Stimulated activated naive B cell treated with anti-CD40 and anti-IgM and Interleukin-4, amounts not matched to agents 10 μg/mL and 1 μg/mL and 100 μg/mL, for 72 hours (primary cell): ENCODE measurements at places on chromosomes 11 and 22.

- DNase-seq: no peak
Measured at GRCh38 chr11:8681837-8682302, 595 bp downstream of the TRIM66 start.

- no peak for DNase-seq
Measured at GRCh38 chr11:123483058-123483457, 53.0 kb downstream of the GRAMD1B start.

- no peak for DNase-seq
Measured at GRCh38 chr11:115848080-115848479, 343.9 kb upstream of the CADM1 start.

GRCh38 chr22:30610299-30610698 lies 3.3 kb downstream of the TCN2 start:
- DNase-seq: no peak

- DNase-seq: no peak
Measured at GRCh38 chr11:123450623-123451022, 20.6 kb downstream of the GRAMD1B start.

- DNase-seq: no peak
Measured at GRCh38 chr22:41261541-41262249, 21.0 kb upstream of the CHADL start.

GRCh38 chr11:118619444-118620197 lies 12.2 kb downstream of the PHLDB1 start:
- no peak for DNase-seq

- DNase-seq: no peak
Measured at GRCh38 chr11:117976445-117976844, 9.7 kb upstream of the IL10RA start.

DNA sequence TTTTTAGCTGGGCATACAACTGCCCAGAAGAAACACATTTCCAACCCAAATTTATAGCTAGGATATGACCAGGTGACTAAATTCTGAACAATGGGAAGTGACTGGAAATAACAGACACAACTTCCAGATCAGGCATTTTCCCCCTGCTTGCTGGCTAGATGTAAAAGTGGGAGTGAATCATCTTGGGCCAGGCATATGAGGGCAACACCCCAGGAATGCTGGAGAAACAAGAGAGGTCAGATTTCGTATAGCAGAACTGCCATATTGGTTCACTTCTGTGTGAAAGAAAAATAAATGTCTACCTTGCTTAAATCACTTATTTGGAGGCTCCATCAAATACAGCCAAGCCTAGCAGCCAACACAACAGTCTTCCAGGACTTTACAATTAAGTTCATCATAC lies 7.4 kb downstream of the ATL3 start:
- no peak for DNase-seq

DNA sequence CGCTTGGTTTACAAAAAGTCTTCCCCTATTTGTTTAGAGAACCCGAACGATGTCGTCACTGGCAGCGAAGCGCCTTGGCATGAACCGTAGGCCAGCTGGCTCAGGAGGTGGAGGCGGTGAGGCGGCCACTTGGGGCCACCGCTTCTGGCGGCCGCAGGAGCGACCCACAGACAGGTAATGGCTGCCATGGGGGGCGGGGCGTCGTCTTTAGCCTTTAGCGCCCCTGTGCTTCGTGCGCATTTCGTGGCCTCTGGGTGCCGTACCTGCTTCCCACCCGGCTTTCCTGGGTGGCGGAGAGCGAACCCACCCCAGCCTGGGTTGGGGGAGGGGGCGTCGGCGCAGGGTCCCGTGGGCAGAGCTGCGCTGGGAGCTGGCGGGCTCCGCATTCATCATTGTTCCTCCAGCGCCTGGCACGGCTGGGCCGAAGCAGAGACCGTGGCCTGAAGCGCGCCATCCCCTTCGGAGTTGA lies 469 bp upstream of the OSBP2 start:
- peak; percentile 29 for DNase-seq

DNA sequence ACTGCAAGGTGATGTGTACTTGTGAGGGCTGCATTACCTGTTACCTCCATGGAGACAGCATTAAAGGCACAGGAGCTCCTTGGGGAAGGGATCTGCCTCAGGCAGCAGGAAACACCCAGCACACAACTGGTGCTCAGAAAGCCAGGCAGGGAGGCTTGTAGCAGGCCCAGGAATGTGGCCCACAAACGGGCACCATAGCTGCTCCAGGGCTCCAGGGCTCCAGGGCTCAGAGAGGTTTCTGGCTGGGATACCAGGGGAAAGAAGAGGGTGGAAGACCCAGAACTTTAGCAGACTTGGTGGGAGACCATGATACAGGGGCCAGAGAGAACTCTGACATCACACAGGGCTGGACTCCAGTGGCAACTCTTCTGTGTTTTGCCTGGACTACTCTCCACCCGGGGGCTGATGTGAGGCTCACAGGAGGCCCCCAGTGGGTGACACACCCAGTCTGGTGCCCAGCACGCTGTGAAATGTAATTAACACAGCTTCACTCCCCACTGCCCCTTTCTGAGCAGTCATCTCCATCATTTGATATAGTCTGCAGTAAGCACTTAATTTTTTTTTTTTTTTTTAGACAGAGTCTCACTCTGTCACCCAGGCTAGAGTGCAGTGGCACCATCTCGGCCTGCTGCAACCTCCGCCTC lies 14.7 kb upstream of the SULT4A1 start:
- DNase-seq: no peak

GRCh38 chr11:43359422-43359818 lies 700 bp downstream of the TTC17 start:
- DNase-seq: no peak

GRCh38 chr11:111327908-111328624 lies 29.7 kb downstream of the POU2AF3 start:
- DNase-seq: no peak

GRCh38 chr11:105489446-105489845 lies 120.4 kb upstream of the GRIA4 start:
- no peak for DNase-seq

- no peak for DNase-seq
Measured at GRCh38 chr11:103112364-103112763, 3.1 kb downstream of the DYNC2H1 start.

GRCh38 chr11:912266-912665 lies 1.7 kb upstream of the CHID1 start:
- no peak for DNase-seq

DNA sequence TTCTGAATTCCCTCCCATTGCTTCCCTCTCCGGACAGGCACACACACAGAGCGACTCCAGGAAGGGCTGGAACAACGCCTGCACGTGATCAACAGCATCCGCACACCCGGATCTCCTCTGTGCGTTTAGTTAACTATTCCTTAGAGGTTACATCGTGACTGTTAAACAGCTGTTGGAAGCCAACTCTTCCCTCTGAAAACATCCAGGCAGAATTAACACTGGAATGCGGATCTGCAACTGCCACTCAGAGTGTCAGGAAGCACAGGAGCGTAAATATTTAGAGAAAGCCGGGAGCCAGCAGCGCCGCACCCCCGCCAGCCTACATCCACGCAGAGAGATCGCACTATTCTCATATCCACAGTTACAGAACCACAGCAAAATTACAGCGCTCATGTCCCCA lies 46.2 kb downstream of the SHANK2 start:
- no peak for DNase-seq

DNA sequence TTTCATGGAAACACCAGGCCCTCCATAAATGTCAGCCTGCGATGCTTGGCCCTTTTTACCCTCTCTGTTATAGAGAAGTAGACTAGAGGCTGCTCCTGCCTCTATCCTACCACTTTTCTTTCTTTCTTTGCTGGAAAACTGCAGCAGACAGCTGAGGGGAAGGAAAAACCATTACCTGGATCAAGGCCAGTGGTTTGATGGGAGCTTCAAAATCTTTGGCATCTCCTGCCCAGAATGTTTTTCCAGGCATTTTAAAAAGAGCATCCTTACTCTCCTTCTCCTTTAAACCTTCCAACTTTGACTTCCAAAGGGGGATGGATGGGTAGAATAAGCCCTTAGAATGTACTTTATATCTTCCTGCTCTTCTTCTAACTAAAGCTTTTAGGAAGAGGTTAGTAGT lies 44.9 kb downstream of the EXT2 start:
- DNase-seq: no peak

GRCh38 chr22:21818487-21819182 lies 48.8 kb downstream of the MAPK1 start:
- DNase-seq: no peak

GRCh38 chr11:107468596-107468995 lies 11.0 kb upstream of the CWF19L2 start:
- no peak for DNase-seq

DNA sequence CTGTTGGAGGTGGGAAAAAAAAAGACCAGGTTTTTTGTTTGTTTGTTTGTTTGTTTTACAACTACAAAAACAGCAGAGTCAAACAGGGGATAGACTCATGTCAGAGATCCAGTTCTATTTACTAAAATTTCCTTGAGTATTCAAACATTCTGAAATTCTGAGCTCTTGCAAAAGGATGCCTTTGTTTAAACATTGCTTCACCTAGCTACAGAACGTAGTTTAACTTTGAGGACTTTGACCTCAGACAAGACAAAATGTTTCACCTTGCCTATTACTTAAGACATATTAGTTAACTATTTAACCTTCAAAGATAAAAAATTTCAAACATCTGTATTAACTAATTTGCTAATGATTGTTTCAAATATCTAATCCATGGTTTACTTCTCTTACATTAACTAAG lies 36.1 kb upstream of the GLYATL2 start:
- DNase-seq: no peak

- DNase-seq: no peak
Measured at GRCh38 chr11:111947143-111947542, 10.0 kb downstream of the DIXDC1 start.

DNA sequence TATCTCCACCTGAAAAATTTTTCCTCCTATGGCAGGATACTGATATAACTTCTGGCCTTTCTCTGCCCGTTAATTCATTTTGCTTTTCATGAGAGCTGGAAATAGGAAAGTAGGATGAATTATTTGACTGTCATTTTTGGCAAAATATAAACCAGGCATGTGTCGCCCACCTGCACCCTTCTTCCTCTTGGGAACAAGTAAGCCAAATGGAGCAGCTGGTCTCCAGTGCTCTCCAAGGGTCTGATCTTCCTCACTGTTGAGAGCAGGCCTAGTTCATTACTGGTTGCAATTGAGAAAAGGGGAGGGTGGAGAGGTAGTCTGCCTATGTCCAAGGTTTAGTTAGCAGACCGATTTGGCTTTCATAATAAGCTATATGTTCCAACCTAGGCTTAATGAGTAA lies 582.2 kb downstream of the DLG2 start:
- DNase-seq: no peak

GRCh38 chr11:13315517-13316432 lies 38.2 kb downstream of the BMAL1 start:
- no peak for DNase-seq

DNA sequence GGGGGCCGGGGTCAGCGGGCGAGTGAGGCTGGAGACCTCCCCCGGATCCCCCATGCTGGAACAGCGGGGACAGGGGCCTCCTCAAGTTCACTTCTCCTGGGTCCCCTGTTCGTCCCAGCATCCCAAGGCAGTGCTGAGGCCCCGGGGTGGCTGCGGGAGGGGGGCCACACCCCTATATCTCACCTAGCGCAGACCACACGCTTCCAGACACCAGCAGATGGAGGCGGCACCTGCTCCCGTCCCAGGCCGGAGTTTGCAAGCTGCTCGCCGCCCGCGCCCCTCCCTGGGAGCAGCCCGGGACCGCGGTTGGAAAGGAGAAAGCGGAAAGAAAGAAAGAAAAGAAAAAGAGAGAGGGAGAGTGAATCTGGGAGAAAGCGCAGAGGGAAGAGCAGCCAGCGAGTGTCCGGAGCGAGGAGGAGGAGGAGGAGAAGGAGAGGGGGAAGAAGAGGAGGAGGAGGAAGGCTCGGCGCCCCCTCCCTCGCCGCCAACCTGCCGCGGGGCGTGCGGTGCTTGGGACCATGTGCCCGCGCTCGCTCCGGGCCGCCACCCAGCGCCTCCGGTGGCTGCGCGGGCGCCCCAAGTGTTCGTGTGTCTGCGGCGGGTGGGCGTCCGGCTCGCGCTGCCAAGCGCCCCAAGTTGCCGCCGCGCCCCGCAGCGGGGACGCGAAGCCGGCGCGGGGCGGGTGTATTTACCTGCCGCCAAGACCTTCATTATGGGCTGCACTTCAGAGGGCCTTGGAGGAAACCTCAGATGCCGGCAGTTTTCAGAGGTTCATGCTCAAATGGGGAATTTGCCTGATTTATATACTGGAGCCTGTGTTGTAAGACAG lies at the start of gene LIF:
Gene LIF (minus strand): TSS at position 775 of the 829 bp plus-strand sequence. CDS start 64 bp downstream, at position 711.
- DNase-seq: no peak

GRCh38 chr11:129976328-129976727 lies 26.3 kb downstream of the PRDM10 start:
- no peak for DNase-seq

DNA sequence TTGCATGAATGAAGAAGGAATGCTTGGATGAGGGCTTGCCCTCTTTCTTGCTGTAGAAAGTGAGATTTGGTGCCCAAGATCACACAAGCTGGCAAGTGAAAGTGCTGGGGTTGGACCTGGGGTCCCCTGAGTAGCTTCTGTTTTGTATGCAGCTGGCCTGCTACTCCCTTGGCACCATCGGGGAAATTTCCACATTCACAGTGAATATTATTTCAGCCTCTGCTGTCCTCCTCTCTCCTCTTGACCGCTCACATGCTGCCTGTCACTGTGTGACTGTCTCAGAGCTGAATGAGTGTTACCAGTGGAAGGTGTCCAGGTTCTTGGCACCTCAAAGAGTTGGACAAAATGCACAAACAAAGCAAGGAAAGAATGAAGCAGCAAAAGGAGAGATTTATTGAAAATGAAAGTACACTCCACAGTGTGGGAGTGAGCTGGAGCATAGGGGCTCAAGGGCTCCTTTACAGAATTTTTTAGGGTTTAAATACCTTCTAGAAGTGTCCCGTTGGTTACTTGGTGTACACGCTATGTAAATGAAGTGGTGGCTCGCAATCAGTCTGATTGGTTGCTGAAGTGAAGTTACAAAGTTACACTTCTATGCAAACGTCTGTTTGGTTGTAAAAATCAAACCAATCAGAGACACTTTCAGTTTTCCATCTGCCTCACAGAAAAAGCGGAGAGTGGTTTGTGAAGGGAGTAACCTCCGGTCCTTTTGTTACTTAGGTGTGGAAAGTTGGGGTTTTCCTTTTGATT lies 87.4 kb downstream of the DEPDC5 start:
- no peak for DNase-seq

DNA sequence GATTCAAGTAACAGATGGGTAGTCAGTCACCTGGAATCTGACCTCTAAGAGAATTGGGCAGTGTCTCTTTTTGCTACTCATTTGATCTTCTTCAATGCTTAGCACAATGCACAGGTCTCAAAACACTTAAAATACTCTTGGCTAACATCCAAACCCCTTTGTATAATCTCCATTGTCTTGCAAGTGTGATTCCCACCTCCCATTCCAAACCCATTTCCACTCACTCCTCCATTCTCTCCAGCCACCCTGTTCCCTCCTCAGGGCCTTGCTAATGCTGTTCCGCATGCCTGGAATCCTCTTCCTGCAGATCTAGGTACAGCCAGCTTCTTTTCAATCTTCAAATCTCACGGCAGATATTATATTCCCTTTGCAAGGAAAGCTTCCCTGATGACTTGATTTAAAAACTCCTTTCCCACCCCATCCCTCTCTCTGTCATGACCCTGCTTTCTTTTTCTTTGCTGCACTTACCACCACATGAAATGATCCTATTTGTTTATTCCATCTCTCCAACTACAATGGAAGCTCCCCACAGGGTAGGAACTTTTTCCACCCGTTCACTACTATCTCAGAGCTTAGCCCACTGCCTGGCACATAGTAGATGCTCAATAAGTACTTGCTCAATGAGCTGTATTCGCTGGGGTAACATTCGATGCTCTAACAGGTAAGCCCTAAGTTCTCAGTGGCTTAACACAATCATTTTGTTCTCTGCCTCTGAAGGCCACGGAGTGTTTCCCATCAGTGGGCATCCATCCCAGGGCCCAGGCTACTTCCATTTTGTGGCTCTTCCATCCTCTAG lies 121.7 kb downstream of the MN1 start:
- no peak for DNase-seq

GRCh38 chr11:134949121-134950090 lies 537.4 kb upstream of the B3GAT1 start:
- no peak for DNase-seq
